ENCODE measurements at places on chromosomes 12 and 14.

GRCh38 chr12:111201036-111201435 lies 167.9 kb downstream of the PHETA1 start:
- no peak for ATAC-seq

DNA sequence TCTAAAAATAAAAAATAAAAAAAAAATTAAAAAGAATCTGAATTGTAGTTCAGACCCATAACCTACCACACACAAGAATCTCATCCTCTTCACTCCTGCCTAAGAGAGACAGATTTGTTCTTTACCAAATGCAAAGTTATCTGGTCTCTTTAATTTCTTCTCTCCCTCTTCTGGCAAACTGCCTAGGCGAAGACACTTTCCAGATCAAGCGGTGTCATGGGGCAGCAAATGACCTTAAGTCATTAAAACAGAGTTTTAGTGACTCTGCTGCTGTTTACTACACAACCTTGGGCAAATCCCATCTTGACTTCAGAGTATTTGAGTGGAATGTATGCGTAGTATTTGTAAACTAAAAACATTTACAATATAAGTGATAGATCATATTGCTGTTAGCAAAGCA lies 60.9 kb upstream of the NID2 start:
- no peak for ATAC-seq

DNA sequence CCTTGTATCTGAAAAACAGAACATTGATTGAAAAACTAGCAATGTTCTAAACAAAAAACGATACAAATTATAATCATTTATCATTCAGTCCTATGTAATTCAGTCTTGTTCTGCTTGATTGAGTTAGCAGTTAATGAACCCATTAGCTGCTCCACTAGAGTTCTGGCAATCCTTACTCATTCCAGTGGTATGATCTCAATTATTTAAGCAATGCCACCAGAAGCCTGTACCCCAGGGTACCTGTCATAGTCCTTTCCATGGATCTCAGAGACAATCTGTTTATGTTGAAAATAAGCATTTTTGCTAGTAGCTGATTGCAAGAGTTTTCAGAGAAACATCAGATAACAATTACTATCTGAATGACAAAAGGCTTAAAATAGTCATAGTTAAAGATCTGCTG lies 115.9 kb downstream of the UNC79 start:
- ATAC-seq, result no peak

- ATAC-seq, result no peak
Observed at GRCh38 chr12:101885912-101886561, 8.7 kb downstream of the DRAM1 start.

DNA sequence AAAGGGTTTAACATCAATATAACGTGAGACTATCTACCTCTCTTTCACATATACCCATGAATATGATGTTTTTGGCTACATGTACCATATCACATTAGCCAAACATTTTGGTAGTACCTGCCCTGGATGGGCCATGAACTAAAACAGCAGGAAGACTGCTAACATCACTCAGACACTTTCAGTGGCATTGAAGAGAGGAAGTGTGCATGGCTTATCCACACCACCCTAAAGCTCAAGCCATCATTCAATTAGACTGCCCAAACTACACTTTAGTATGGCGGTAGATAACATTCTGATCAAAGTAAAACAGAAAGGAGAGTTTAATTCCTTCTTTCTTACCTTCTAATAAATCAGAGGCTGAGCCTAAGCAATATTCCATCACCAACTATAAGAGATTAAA lies 103.0 kb downstream of the PEBP1 start:
- ATAC-seq, result peak; percentile 34

GRCh38 chr12:94239332-94239993 lies 91.1 kb downstream of the PLXNC1 start:
- ATAC-seq, result no peak

DNA sequence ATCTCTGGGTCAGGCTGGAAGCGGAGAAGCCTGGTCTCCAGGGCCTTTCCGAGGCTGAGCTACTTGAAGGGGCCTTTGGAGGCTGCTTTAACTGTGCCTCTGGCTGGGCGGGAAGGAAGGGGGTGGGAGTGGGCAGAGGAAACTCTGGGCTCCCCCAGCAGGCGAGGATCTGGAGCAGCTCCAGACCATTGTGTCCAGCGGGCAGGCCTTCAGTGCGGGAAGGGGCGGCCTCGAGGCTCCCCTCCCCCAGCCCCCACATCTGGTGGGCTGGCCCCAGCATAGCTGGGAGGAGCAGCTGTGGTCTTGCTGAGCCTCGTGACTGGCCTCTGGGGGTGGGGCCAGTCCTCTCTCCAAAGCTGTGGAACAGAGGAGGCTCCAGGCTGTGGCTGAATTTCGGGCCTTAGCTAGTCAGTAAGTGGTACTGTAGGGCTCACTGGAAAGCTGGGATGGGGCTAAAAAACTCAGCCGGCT lies 3.4 kb downstream of the TAMALIN start:
- peak; percentile 26 for ATAC-seq

All from esophagus mucosa (tissue), 1 donor.